ENCODE measurements at places on chromosomes 5 and 9.

- no peak for DNase-seq
These were observed 218.7 kb downstream of the TRPM3 start for GRCh38 chr9:70902692-70903131.

GRCh38 chr9:1386420-1386819 lies 336.3 kb downstream of the DMRT2 start:
- no peak for DNase-seq

- no peak for DNase-seq
These were observed 59.0 kb upstream of the ITGA1 start for GRCh38 chr5:52728686-52729085.

DNA sequence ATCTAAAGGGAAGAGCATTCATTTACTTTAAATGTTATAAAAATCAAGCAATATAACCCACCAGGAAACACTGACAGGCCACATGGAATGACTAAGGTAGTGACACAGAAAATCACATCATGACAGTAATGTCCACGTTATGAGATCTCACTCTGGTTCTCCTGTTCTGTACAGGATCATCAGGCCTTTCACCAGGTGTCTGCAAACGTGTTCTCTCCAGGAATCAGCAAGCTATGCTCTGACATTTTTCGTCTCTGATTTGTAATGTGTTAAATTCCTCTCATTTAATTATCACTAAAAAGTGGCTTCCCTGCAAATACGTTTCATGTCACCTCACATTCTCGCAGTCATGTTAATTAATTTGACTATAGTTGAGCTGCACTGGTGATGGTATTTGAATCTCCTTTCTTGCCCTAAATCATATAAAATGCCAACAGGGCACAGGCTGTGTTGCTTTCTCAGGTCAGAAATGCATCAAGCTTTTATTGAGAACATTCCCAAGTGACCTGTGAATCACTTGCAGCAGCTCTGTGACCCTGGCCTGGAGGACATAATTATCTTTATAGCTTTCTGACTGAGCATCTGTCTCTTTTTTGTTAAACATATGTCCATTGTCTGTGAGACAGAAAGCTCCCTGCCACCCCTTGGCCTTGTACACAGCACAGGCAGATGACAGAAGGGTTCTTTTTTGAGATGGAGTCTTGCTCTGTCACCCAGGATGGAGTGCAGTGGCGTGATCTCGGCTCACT lies 196.2 kb downstream of the DIRAS2 start:
- DNase-seq, result no peak

GRCh38 chr9:127021664-127022363 lies 100.6 kb downstream of the ANGPTL2 start:
- no peak for DNase-seq

DNA sequence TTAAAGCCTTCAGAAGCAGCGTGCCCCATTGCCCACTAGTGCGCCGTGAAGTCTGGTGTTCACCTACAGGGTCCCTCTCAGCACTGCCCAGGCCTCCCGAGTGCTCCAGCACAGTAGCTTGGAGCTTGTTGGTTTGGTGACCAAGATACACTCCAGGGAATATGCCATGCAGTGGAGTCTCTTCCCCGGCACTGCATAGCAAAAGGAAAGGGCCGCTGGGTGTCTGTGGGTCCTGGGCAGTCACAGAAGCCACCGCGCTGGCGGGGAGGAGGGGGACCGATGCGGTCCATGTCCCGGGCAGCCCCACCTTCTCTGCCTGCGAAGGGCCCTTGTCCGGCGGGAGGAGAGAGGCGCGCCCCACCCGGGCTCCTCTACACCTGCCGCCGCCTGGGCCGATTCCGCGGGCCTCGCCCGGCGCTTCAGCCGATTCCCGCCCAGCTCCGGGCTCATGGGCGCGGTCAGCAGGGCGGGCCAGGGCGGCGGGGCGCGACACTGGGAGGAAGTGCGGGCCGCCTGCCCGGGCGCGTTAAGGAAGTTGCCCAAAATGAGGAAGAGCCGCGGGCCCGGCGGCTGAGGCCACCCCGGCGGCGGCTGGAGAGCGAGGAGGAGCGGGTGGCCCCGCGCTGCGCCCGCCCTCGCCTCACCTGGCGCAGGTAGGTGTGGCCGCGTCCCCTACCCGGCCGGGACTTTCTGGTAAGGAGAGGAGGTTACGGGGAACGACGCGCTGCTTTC lies at the start of gene SYK:
Gene SYK, plus strand, starts transcription at position 579 of the 732 bp plus-strand sequence. CDS start 42,080 bp downstream, outside the sequence.
- DNase-seq, result no peak

- DNase-seq, result no peak
These were observed 106.4 kb upstream of the STARD4 start for GRCh38 chr5:111618623-111619271.

- DNase-seq, result no peak
These were observed 490.2 kb downstream of the TLE4 start for GRCh38 chr9:80061940-80062339.

DNA sequence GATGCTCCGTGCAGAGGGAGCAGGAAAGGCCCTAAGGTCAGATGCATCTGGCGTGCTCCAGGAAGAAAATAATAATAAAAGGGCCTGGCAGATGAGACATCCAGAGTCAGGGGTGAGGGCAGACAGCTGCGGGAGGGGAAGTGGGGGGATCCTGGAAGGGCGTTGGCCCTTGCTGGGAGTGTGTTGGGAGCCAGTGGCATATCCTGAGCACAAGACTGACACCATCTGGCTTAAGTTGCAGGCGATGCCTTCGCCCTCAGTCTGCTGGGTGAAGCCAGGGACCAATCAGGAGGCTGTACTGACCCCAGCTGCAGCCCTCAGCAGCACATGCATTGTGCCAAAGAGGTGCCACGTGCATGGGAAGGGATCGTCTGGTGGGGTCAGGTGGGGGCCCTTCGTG lies 3.8 kb downstream of the OR2V2 start:
- DNase-seq, result no peak

DNA sequence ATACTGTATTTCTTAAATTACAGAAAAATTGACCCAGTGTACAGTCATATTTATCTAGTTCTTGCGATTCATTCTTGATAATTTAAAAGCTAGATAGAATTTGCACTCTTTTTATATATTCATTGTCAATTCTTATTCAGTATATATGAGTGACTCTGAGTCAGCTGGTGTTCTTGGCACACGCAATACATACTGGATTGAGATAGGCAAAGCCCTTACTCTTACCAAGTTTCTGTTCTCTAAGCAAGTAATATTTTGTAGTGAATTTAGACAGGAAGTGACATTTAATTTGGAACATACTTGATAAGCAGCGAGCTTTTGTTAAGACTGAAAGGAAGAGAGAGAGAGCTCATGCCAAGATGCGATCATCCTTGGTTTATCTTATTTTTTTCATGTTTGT lies 57.7 kb downstream of the GPBP1 start:
- DNase-seq, result no peak

- no peak for DNase-seq
These were observed 183.6 kb downstream of the AOPEP start for GRCh38 chr9:94909965-94910730.

GRCh38 chr5:135966165-135966564 lies 11.4 kb upstream of the LECT2 start:
- no peak for DNase-seq

DNA sequence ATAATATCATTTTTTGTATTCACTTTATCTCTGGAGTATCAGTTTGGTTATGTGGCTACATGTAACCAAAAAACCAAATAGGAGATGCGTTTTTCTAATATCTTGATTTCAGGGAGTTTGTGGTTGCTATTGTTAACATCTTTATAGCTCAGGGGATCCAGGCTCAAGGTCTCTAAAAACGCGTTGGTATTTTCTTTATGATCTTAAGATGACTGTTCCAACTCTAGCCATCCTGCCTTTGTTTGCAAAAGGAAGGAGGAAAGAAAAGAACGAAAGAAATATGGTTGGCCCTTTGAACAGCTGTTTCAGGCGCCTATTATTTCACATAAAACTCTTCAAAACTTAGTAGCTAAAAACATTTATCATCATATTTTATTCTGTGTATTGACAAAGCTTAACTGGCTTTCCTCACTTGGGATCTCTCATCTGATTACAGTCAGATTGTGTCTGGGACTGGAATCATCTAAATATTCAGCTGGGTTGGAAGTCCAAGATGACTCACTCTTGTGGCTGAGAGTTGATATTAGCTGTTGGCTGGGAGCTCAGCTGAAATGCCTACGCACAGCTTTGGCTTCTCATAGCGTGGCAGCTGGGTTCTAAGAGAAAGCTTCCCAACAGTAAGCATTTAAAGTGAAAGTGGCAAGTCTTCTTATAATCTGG lies 60.1 kb downstream of the FAM174A start:
- DNase-seq, result no peak

DNA sequence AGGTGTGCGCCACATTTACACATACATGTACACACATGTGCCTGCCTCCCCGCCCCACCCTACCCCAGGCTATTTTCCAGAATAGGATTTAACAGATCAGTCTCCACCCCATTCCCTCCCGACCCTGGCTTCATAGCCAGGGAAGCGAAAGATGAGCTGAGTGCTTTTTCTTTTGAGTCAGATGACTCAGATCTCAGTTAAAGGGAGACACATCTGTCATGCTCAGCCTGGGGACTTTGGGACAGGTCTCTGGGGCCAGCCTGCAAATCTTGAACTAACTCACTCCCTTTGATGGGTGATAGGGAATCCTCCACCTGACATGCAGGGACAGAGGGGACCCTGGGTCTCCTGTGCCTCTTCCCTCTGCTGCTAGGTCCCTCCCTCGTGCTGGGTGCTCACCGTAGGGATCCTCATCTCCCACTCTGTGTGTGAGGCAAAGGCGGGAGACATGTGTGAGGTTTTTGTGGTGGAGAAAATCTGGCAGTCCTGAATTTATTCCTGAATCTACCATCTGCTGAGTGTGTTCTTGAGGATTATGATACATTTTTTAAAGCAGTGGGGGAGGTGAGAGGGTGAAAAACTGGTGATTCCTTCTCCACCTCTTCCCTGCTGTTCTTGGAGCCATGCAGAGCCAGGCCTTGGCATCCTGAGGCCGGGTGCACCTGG lies 37.7 kb downstream of the NEUROG1 start:
- DNase-seq, result no peak

GRCh38 chr9:71748280-71748743 lies 20.0 kb downstream of the CEMIP2 start:
- DNase-seq, result no peak

DNA sequence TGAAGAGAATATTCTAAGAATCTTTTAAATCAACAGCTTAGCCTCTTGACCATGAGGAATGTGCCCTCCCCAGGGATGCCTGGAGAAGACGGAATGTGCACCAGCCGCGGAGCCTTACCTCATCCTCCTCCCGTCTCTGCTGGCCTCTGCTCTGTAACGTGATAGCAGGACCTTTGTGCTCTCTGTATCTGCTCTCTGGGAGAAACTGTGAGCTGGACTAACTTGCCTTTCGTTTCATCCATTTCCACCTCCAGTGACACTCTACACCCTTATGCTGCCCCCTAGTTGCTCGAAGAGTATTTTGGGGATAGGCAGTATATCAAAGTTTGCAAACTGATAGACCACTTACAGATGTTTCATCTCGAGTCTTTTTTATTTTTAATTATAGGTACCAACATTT lies 141.4 kb downstream of the NPR3 start:
- DNase-seq, result no peak

GRCh38 chr5:14917719-14918118 lies 46.1 kb upstream of the ANKH start:
- DNase-seq, result no peak

DNA sequence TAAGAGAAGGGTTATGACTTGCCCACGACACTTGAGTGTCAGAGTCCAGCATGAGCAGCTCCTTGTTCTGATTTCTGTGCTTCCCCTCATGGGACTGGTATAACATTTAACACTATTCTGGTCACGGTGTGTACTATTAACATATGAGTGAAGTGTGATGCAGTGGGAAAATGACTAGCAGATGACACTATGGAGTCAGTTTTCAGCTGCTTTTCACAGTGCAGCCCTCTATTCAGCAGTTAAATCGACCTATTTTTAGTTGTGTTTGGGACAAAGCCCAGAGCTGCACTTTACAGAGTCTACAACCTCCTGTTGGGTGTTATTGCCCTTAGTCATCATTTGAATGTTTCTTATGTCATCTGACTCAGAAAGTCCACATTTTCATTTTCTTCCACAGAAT lies 59.1 kb downstream of the CHSY3 start:
- no peak for DNase-seq

DNA sequence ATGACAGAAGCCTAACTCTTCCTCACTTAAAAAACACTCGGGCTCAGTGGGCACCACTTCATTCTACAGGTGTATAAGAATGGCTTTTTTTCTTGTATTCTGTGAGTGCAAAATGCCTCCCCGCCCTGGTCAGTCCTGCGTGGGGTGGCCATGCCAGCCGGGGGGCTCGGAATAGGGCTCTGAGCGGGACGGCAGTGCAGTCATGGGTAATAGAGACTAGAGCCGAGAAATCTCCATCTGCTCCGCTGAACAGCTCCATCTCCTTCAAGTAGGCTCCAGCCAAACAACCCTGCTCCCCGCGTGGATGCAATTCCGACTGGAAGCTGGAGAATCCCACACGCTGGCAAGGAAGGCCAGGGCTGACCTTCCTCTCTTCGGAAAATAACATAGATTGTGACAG lies 317.0 kb upstream of the IRX4 start:
- no peak for DNase-seq

DNA sequence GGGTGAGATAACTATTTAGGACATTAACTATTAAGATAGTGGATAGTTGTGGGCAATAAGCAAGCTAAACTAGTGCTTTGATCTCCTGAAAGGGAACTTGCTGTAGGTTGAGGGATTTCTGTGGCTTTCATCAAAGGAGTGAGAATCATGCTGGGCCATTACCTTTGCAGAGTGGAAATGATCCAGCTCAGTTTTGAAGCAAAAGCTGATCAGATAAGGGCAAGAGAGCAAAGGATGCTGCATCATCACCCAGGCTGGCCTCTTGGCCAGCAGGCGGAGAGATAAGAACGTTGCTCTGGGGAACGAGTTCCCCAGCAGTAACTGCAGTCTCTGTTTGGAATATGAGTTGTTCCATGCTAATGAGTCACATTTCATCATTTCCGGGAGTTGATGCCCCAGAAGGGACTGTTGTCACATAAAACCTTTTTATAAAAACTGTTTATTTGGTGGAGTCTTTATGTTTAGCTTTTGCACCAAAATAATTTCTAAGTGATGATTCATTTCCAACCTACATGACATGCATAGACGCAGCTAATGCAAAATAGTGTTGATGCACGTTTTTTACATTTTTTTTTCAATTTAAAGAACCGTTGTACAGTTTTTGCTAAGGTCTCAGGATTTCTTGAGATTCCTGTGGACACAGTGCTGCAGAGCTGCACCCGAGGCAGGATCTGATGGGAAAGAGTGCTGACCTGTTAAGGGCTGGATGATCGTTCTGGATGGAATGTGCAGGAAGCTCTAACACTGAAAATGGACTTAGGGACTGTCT lies 99.3 kb downstream of the ACTBL2 start:
- DNase-seq, result no peak

- DNase-seq, result no peak
These were observed 565.0 kb downstream of the DMRTA1 start for GRCh38 chr9:23011669-23012068.

- no peak for DNase-seq
These were observed 66.2 kb downstream of the MVB12B start for GRCh38 chr9:126392662-126393371.

Measured in stimulated activated CD4-positive, alpha-beta T cell treated with anti-CD3 and anti-CD28 coated beads, Interleukin-1b, Interleukin-23, amount 100 ng/mL, for 1 hour (primary cell).